ENCODE measurements at places on chromosomes 13 and 19. TPM values are rescaled to one million over a fixed set of nuclear protein-coding genes. Genes with fewer than 3 reads are reported as not detected.

GRCh38 chr13:79457390-79457789, 23.6 kb upstream of the NDFIP2 start:
- no peak for DNase-seq

DNA sequence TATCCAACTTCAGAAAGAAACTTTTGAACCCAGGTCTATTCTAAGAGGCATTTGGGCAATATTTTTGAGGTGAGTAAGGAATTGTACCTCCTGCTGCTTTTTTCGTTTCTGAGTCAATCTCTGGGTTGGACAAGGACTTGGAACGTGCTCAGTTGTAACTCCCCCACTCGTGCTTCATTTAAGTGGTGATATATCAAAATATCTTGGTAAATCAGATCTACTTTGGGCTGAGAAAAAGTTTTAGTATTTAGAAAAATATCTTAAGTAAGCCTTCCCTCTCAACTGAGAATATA, 728.9 kb downstream of the EFNB2 start:
- DNase-seq = no peak

DNA sequence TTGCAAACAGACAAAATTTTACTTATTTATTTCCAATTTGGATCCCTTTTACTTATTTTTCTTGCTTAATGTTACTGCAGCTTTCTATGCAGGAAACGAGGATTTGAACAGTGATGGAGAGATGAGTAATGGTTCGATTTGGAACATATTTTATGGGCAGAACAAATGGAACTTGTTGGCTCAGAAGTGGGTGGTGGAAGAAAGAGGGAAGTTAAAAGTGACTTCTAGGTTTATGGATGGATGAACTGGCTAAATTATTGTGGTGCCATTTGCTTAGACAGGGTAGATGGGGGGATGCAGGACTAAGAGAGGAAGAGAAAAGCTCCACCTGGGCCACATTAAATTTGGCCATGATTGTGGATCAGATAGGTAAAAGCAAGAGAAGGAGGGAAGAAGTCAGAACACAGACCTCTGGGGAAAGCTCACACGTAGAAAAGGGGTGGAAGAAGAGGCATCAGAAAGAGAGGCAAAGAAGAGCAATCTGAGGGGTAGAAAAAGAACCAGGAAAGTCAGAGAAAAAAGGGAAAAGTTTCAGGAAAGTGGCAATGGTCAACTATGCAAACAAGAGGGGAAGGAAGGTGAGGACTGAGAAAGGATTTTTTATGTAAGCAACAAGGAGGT, 768 bp upstream of the CYSLTR2 start:
- DNase-seq = no peak

DNA sequence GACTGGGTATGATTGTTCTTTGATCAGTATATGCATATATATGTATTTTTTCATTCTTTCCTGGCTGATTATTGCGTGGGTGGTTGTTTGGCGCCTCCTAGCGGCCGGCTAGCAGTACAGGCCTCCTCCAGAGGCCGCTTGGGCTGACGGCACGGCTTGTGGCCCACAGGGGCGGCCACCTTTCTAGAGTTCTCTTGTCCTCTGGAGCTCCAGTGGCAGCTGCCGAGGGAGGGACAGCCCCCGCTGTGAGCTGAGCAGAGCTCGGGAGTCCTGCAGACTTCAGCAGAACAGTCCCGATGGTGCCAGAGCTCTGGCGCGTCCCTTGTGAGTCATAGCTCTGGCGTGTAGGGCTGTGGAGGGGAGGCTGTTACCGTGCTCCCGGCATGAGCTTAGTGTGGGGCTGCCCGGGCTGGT, 22.5 kb upstream of the ZNF429 start:
- peak; percentile 56 for DNase-seq

DNA sequence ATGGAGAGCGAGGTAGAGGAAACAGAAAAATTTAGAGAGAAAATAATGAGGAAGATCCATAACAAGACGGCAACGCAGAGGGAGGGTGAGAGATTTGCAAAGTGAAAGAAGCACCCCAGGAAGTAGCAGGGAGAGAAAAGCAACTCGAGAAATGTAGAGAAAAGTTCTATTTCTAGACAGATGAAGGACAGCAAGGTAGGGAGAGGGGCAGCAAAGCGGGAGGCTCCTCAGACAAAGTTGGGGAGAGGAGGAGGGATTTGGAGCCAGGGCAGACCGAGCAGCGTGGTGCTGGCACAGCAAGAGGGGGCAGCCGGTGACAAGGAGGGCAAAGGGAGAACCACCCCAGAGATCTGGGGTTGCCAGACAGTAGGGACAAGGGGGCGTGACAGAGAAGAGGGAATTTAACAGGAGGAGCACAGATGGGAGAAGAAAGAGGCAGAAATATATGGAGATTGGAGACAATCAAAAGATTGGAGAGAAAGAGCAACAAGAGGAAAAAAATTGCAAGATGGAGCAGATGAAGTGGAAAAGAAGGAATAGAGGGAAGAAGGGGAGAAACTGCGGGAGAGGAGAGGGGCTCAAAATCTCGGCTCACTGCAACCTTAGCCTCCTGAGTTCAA, 989 bp downstream of the ZNF766 start:
- DNase-seq = no peak

ERCC1 gene
- 57.0 TPM for total RNA-seq

DNA sequence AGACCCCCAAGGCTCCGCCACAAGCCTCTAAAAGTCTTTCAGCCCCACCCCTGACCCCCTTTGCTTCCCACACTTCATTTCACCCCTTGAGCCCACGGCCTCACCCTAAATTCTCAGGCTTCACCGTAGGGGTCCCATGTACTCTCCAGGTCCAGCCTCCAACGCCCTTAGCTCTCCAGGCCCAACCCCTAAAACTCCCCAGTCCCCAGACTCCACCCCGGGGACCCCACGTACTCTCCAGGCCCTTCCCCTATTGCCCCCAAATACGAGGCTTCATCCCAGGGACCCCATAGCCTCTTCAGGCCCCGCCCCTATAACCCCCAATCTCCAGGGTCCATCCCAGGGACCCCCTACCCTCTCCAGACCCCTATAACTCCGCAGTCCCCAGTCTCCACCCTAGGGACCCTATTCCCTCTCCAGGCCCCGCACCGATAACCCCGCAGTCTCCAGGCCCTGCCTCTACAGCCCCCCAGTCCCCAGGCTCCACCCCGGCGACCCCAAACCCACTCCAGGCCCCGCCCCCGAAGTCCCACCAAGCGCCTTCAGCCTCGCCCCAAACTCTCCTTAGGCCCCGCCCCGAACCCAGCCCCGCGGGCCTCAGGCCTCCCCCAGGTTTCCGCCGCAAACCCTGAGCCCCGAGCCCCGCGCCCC, 619 bp downstream of the MED16 start:
- no peak for DNase-seq

SMIM44 gene
- 3.7 TPM for total RNA-seq

OR7D2 gene
- total RNA-seq = not detected

CD22 gene
- total RNA-seq = 4.2 TPM

DNA sequence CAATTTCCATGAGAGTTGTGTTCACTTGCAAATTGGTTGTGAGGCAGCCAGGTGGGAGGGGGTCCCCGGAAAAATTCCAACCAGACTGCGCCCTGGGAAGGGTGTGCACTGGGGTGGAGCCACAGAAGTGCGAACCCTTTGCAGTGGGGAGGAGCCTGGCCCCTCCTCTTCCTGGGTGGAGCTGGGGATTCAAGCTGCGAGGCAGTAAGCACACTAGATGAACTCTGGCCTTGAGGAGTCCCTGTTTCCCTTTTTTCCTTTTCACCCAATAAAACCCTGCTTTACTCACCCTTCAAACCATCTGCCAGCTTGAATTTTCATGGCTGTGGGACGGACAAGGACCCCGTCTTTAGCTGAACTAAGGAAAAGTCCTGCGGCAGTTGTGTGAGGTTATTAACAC, 31.0 kb upstream of the MBNL2 start:
- no peak for DNase-seq

DNA sequence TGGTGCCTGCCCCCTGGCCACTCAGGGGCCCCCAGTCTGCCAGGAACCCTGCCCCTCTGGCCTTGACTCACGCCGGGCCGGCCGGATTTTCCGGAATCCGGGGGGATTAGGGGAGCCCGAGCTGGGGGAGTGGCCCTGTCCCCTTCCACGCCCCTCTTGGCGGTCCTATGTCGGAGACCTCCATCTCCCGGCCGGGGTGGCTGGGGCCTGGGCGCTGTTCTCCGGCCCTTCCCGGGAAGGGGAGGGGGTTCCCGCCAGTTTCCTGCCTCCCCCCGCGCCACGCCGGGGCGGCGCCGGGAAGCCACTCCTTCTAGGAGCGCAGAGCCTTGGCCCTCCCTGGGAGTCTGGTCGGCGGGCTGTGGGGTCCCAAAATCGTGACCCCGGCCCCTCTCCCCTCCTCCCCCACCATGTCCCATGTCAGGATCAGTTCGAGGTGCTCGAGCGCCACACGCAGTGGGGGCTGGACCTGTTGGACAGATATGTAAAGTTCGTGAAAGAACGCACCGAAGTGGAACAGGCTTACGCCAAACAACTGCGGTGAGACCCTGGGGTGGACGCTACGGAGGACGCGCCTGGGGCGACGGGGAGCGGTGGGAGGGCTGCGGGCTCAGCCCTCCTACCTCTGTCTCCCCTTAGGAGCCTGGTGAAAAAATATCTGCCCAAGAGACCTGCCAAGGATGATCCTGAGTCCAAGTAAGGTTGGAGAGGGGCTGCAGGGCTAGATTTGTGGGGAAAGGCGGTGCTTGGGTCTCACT, 1.3 kb downstream of the TRIP10 start:
- DNase-seq = no peak

GRCh38 chr19:49106648-49107135, 7.5 kb upstream of the LIN7B start:
- no peak for DNase-seq

DCLK1 gene
- 6.0 TPM for total RNA-seq

DNA sequence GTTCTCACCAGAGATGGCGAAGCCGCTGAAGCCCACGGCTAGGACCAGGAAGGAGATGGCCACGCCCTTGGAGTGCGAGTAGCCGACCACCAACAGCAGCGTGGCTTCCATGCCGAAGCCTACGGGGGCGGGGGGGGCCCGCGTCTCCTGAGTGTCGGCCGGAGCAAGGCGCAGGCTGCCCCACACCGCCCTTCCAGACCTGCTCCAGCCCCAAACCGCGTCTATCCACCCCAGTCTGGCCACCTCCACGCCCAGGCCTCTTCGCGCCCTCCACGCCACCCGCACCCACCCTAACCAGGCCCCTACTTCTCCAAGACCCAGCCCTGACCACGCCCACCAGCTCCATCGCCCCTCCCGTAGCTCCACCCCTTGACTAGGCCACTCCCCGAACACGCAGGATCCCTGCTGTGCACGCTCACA, 6.2 kb downstream of the GFY start:
- DNase-seq = no peak

DNA sequence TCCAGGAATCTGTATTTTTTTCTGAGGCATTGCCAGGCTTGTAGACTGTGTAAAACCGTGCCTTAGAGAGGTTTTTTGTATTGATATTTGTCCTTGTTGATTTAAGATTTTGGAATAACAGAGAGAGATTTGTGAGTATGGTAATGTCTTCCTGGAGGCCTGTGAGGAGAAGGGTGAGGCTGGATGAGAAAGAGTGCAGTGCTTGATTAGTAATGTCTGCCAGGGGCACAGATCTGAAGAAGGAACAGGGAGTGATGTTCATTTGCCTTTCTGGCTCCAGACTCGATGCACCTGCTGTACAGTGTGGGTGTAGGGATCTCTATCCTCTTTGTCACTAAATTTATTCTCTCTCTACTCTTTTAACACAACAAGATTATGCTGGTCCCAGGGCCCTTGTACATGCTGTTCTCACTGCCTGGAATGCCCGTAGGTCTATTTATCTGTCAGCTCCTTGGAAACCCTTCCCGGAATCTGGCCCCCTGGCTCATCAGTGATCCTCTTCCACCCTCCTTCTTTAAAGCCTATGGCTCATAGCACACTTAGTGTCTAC, 4.2 kb downstream of the FIZ1 start:
- no peak for DNase-seq

DNA sequence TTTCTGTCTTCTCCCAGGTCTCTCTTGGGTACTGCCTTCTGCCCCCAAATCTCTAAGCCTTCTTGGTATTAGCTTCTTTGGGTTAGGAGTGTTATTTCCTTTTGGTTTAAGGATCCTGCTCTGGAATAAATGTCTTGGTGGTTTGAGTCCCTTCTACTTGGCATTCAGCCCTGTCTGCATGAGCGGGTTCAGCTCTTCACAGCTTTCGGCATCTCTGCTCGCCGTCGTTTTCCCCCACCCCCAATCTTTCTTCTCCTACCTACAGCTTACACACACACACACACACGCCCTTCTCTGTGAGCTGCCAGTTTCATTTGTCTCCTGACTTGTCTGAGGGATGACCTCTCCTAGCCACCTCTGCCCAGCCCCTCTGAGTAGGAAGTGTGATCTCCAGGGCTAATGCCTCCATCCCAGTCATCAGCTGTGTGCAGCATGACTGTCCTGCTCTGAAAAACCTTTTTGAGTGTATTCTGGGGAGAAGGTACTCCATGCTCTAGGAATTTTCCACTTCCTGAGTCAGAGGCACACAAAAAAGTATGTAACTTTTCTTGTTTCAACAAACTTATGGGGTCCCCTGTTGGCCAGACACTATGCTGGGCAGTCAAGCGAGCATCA, 4.7 kb downstream of the CNOT3 start:
- no peak for DNase-seq

GRCh38 chr19:37635076-37636056, 19.9 kb downstream of the ZFP30 start:
- DNase-seq = no peak

ZNF723 gene
- not detected for total RNA-seq

NTN5 gene
- total RNA-seq = 0.46 TPM

GRCh38 chr13:56900549-56901279, 240.0 kb upstream of the PRR20A start:
- no peak for DNase-seq

DNA sequence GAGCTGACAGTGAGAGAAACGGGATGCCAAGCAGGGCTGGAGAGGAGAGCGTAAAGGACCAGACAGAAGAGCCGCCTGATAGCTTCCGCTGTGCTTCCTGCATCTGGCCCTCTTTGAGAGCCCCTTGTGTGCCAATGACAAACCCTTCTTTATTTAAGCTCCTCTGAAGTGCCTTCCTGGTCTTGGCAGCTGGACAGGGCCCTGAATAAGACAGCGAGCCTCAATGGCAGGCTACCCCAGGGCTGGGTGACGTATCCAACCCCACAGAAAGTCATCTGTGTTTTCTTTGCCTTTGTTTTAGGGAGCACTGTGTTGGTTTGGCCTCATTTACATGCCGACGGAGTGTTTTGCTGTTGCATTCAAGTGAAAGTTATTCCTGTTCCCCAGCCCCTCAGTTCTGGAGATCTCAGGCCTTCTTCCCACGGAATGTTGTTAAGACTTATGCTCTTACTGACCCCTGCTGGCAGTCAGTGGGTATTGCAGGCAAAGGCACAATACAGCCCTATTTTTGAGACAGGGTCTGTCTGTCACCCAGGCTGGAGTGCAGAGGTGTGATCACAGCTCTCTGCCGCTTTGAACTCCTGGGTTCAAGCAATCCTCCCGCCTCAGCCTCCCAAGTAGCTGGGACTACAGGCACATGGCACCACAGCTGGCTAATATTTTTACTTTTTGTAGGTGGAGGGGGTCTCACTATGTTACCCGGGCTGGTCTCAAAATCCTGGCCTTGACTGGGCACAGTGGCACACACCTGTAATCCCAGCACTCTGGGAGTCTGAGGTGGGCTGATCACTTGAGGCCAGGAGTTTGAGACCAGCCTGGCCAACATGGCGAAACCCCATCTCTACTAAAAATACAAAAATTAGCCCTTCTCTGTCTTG, 16.8 kb downstream of the CCL25 start:
- no peak for DNase-seq
